ENCODE measurements at places on chromosomes 5 and 9.

GRCh38 chr5:154410786-154411185 lies 35.0 kb upstream of the SAP30L start:
- no peak for DNase-seq

DNA sequence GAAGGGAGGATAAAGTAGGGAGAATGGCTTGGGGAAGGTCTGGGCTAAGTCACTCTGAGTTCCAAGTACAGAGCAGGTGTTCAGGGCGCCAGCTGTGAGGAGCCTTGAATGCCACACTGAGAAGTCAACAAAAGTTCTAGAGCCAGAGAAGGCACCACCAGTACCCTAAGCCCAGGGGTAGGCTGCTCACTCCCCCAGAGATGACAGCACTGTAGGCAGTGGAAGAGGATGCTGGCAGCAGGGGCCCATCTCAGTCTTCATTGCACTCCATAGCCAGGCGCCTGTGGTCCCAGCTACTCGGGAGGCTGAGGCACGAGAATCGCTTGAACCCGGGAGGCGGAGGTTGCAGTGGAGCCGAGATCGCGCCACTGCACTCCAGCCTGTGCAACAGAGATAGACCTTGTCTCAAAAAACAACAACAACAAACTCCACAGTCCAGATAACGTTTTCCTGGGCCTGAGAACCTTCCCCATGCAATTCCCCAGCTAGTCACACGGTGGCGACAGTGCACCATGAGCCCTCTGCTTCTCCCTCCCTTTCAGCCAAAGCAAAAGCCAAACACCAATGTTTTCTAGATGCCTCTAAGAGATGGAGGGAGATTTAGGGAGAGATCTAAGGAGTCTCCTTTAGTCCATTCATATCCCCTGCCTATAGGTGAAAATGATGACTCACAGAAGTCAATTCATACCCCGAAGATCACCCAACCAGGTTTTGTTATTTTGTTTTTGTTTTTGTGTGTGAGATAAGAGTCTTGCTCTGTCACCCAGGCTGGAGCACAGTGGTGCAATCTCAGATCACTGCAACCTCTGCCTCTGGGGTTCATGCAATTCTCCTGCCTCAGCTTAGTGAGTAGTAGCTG lies 19.8 kb upstream of the NSD1 start:
- peak; percentile 53 for DNase-seq

- no peak for DNase-seq
These were observed 33.3 kb upstream of the SPDL1 start for GRCh38 chr5:169550227-169550626.

DNA sequence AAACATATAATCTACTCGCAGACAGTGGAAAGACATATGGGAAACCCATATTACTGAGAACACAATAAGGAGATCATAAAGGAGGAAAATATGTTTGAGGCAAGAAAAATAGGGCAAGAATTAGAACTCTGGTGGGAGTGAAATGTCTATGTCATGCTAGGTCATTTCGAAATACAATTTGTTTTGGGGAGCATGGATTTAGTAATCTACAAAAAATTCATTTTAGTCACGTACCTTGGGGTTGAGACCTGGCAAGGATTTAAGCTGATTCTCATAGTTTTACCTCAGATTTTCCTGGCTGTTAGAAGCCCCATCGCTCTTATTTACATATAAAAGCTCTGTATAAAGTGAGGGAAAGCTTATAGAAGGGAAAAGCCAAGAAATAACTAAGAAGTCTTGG lies 11.5 kb upstream of the CSNK1G3 start:
- DNase-seq, result no peak

DNA sequence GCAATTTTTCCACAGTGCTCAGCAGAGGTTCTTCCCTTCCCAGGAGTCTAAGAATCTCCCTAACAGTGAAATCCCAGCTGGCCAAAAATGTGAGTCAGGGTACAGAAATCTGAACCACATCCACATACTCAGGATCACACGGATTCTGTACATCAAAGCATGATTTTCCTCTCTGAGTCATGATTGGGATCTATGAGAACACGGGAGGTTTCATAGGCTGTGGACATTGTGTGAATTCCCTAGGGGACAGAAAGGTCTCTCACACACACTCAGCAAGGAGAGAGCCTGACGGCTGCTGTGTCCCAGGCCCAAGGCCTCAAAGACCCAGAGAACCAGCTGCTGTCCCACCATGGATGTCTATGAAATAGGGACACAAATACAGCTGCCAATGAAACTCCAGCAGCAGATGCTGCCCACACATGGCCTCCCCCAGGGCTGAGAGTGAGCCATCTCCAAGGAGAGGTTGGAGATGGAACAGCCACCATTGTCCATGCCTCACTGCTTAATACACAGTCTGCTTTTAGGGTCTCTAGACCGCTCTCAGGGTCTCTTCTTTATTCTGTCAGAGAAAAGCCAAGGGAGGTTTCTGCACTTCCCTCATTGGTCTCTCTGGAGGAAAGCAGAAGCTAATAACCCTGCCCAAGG lies 102.7 kb downstream of the ADAMTS12 start:
- DNase-seq, result no peak

DNA sequence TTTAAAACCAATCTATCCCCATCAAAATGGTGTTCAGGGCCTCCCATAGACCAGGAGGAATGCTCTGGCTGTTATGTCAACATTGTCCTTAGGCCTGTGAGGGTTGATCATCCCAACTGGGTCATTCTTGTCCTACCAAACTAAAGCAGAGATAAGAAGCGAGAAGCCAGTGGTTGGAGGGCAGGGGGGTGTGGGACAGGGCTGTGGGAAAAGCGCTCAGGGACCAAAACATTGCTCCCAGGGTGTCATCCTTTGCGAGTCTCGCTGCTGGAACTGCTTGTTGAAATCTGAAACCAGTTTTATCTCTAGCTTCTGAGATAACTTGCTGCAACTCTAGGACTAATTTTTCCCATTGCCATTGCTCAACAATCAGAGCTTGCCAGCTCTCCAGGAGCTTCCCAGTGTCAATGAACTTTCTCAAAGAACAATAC lies 48.1 kb downstream of the SPATA31C2 start:
- DNase-seq, result no peak

GRCh38 chr5:168432903-168433302 lies 53.4 kb upstream of the RARS1 start:
- DNase-seq, result no peak

DNA sequence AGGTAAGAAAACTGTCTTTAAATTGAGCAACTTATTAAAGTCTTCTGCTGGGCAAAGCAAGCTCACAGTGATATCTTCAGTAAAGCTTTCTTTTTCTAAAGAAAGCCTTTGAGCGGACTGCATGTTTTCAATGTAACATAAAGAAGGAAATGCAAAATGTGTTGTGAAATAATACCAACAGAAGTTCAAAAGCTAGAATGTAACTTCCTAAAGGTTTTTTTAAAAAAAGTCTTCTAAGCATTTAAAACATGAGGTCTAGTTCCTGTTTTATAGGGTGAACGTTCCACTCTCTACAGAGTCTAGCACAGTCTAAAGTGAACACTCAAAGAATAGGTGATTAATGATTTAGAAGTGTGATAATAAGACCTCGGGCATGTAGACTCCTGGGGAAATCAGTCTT lies 62.9 kb downstream of the DENND1A start:
- no peak for DNase-seq

DNA sequence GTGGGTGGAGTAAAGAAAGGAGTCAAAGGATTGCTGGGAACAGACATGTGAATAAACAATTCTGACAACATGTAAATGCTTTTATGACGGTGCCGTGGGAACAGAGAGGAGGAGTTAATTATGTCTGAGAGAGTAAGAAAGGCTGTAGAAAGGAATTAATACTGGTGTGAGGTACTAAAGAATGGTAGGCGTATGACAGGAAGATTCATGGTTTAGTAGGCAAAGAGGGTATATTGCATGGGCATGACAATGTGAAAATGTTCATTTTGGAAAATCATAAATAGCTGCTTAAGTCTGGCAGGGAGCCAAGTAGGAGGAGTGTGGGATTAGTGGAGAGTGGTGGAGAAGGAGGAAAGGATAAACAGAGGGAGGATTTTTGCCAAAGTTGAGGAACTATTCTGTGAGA lies 19.7 kb downstream of the NAA35 start:
- DNase-seq, result no peak

GRCh38 chr5:33271606-33272005 lies 169.2 kb upstream of the TARS1 start:
- no peak for DNase-seq

GRCh38 chr9:130663258-130663976 lies 977 bp upstream of the PRDM12 start:
- no peak for DNase-seq

GRCh38 chr5:491856-492155 lies 32.4 kb downstream of the SLC9A3 start:
- no peak for DNase-seq

GRCh38 chr5:122435234-122435633 lies 123.2 kb downstream of the SNCAIP start:
- DNase-seq, result no peak

DNA sequence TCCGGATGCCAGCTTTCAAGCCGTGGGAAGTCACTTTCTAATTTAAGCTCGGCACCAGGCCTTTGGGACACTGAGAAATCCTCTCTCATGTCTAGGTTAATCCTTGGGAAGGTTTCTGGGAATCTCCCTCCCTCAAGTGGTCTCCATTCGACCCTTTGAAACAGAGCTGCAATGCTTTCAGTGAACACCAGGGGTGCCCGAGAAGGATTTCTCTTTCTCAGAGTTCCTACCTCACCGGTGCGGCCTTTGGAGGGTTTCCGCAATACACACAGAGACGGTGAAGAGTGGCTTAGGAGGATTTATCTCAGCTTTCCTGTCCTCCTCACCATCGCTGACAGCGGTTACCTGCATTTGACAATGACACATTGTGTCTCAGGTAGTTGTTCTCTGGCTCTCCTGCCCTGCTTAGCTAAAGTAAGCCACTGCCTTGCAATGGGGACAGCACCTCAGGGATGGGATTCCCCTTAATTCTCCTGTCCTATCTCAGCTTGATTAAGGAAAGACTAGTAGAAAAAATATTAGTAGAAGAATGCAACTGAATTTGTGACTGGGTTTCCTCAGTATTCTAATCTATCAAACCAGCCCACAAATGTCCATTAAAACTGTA lies 180.6 kb downstream of the GABRG2 start:
- no peak for DNase-seq

- DNase-seq, result no peak
These were observed 297.1 kb upstream of the C9orf72 start for GRCh38 chr9:27870404-27870803.

GRCh38 chr5:124514956-124515355 lies 231.5 kb downstream of the ZNF608 start:
- no peak for DNase-seq

GRCh38 chr5:111930449-111930848 lies 173.5 kb upstream of the NREP start:
- no peak for DNase-seq

DNA sequence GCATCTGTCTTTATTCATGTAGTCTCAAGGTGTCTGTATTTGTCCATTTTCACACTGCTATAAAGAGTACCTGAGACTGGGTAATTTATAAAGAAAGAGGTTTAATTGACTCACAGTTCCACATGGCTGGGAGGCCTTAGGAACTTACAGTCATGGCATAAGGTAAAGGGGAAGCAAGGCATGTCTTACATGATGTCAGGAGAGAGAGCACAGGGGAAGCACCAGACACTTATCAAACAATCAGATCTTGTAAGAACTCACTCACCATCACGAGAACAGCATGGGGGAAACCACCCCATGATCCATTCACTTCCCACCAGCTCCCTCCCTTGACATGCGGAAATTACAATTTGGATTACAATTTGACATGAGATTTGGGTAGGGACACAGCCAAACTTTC lies 44.2 kb downstream of the NLN start:
- no peak for DNase-seq

GRCh38 chr5:137167187-137167586 lies 331.9 kb downstream of the SPOCK1 start:
- DNase-seq, result no peak

- no peak for DNase-seq
These were observed 154.1 kb downstream of the NTRK2 start for GRCh38 chr9:84823421-84824271.

DNA sequence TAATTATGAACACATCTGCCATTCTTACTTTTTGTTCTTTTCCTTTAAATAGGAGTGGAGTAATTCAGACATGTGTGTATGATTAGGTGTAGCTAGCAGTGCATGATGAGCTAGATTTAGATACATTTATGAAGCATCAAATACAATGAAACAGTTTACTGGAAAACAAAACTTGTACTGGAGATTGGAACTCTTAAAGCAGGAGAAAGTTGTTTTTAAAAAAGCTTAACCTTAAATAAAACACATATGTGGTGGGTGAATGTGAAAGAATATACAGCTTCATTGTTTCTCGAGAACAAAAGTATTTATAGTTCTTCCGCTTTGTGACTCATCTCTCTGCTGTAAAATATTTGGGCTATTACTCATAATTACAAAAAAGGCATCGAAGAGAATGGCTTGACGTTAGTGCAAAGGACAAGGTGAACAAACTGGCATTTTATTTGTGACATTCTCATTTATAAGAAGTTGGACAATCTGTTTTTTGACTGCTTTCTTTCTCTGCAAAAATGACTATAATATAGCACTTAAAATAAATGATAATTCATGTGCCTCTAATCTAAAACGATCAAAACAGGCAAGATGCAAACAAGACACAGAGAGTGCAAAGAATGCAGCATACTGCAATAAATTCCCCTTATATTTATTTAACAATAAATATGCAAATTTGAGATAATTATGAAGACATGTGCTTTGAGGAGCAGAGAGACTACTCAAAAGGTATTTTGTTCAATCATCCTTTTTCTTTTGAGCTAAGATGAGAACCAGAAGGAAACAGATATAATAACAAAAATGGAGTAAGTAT lies 478.8 kb downstream of the CETN3 start:
- no peak for DNase-seq

DNA sequence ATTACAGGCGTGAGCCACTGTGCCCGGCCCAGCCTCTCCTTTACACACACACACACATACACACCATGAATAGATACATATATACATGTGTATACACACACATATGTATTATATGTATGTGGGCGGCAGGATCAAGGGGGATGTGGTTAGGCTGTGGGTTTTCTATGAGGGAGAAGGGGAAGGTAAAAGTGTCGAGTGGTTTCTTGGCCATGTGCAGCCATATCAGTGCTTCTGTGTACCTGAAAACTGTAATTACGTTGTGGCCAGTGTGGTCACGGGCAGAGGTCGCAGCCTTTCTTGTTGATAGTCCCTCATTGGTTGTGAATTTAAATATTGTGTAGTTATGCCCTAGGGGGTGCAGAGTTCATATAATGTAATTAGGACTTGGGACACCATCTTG lies 16.5 kb downstream of the CDK20 start:
- no peak for DNase-seq

DNA sequence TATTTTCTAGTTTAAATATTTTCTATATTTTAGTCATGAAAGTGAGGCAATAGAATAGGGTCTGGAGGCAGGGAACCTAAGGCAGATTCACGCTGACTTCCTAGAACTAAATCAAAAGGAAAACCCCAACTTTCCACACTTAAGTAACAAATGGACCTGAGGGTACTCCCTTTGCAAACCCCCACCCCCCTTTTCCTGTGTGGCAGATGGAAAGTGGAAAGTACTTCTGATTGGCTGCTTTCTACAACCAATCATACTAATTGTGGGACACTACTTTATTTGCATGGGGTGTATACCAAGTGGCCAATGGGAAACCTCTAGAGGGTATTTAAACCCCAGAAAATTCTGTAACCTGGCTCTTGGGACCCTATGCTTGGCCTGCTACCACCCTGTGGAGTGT lies 4.8 kb upstream of the CENPH start:
- no peak for DNase-seq

Measured in amygdala (tissue), 56 donors.